ENCODE measurements at places on chromosomes 5 and 9.

DNA sequence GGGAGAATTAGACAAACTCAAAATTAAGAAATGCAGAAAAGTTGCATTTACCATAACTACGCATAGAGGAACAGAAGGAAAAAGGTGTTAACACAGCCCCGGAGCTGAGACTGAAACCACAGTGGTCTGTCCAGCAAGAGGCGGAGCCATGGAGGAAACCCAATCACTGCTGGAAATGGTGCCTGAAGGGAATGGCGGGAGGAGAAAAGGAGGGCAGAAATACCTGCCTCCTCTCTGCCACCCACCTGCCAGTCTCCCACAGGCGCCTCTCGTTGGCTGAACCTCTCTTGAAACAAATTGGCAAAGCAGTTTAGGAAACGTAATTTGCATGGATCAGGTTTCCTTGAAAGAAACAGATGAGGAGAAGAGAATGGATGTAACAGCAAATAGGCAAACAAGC, 9.7 kb upstream of the PRKACG start:
- no peaks in the 10 kb centered on the region for H3K36me3 ChIP-seq
- no peak for DNase-seq
- H3K27ac ChIP-seq, result no peak overlapping the region
- H3K27me3 ChIP-seq, result no peaks in the 10 kb centered on the region
- H3K4me3 ChIP-seq, result no peak overlapping the region

GRCh38 chr9:2479056-2479565, 142.5 kb upstream of the VLDLR start:
- H3K36me3 ChIP-seq, result no peaks in the 10 kb centered on the region
- H3K4me3 ChIP-seq, result no peak overlapping the region
- no peaks in the 10 kb centered on the region for H3K27me3 ChIP-seq
- H3K27ac ChIP-seq, result no peak overlapping the region
- DNase-seq, result no peak

DNA sequence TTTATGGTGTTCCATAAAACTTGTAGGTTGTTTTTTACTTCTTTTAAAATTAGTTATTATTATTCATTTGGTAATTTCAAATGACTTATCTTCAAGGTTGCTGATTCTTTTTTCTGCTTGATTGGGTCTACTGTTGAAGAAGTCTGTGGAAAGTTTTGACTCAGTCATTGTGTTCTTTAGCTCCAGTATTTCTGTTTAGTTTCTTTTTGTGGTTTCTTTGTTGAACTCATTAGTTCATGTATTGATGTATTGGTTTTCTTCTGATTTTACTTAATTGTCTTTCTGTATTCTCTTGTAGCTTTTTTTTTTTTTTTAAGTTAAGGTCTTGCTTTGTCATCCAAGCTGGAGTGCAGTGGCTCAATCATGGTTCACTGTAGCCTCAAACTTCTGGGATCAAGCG, 345.4 kb upstream of the MEF2C start:
- H3K27me3 ChIP-seq, result no peaks in the 10 kb centered on the region
- no peak overlapping the region for H3K27ac ChIP-seq
- no peaks in the 10 kb centered on the region for H3K4me1 ChIP-seq
- no peak for DNase-seq
- H3K36me3 ChIP-seq, result no peaks in the 10 kb centered on the region

DNA sequence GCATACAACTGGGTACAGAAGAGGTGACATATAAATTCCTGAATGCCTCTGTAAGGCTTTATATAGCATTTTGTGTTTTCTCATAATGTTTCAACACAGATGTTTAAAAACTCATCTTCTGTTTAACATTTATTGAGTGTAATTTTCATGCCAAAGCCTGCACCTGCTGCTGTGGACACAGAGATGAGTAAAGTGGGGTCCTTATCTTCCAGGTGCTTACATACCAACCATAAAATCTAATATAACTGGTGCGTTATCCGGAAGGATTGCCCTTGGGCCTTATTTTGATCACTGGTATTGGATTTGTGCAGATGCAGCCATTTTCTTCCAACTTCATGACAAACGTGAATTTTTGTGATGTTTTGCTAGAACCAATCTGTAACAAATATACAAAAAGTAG, 222.3 kb downstream of the DMRT2 start:
- no peaks in the 10 kb centered on the region for H3K36me3 ChIP-seq
- no peak overlapping the region for H3K27ac ChIP-seq
- H3K4me3 ChIP-seq, result no peak overlapping the region
- no peaks in the 10 kb centered on the region for H3K27me3 ChIP-seq

GRCh38 chr9:95580812-95581761, 64.3 kb upstream of the PTCH1 start:
- no peak overlapping the region for H3K4me3 ChIP-seq
- no peak overlapping the region for H3K27ac ChIP-seq
- no peaks in the 10 kb centered on the region for H3K27me3 ChIP-seq
- no peaks in the 10 kb centered on the region for H3K36me3 ChIP-seq

DNA sequence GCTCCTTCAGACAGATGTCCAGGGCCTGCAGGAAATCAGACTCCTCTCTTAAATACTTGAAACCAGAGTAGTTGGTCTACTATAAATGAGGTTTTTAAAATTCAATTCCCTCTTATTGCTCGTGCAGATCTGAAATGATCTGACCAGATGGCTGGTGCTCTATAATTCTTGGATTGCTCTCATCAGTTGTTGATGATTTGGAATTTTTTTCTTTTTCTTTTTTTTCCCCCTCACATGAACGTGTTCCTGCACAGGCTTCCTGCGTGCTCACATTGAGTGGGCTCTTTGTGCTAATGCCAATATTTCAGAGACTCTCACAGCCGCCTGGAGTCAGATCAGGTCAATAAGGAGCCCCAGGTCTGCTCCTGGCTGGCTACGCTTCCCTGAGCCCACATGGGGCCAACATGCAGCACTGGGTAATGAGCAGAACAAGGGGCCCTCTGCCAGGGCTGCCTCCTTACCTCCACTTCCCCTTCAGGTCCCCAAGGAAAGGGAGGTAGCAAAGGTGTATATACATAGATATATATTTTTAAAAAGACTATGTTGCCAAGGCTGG, 82.0 kb downstream of the SIL1 start:
- H3K4me1 ChIP-seq, result no peaks in the 10 kb centered on the region
- no peak overlapping the region for H3K27ac ChIP-seq
- DNase-seq, result no peak
- peaks cover 4% of the 10 kb centered on the region for H3K36me3 ChIP-seq
- H3K27me3 ChIP-seq, result no peaks in the 10 kb centered on the region

All from CD8-positive, alpha-beta memory T cell (primary cell).